ENCODE measurements at places on chromosomes 6 and 20.

DNA sequence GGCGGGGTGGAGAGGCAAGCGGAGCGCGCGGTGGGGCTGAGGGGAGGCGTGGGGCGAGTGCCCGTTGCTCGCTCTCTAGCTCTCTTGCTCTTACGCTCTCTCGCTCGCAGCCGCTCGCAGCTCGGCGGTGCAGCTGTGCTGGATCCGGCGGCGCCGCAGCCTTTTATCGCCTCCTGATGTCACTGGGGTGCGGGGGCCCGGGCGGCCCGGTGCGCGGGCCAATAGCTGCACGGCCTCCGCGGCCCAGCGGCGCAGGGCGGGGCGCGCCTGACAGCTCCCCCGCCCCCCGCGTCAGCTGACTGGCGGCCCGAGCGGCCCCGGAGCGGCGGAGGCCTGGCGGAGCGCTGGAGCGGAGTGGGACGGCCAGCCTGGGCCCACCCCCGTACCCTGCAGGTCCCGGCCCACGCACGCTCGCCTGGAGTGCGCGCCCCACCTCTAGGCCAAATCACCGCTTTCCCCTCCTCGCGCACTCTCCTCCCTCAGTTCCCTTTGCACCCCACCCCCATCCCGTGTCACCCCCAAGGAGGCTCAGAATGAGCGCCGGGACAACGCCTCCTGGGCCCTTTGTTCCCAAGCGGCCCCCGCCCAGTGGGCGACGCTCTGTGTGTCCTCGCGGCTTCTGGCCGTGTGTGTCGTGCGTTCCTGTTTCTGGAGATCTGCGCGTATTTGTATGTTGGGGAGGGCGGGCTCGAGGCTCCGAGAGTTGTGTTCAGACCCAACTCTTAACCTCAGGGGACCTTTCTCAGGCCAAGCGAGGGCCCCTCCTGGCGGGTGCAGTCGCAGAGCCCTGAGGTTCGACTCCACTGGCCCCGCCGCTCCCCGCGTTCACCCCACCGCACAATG lies at the start of gene MAFB:
MAFB (minus strand) TSS at position 137 of the 843 bp plus-strand sequence. CDS start 386 bp downstream, outside the sequence.
- peak; percentile 72 for DNase-seq

- DNase-seq, result no peak
Observed at GRCh38 chr6:30152016-30152673, 8.9 kb downstream of the TRIM10 start.

DNA sequence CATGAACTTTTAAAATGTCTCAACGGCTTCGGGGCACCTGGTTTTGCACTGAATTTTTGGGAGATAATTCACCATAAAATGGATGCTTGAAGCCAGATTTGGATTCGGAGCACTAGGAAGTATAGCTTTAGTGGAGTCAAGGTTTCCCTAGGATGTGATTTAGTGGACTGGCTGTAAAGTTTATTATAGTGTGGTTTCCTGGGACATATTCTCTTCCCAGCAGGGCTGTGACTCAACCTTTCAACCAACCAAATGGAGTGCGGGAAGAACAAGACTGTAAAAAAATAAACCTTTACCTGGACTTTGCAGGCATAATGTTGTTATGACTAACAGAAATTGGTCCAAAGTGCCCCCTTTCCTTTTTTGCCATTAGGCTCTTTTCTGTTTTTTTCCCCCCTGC lies 327.4 kb upstream of the MAN1A1 start:
- DNase-seq, result peak; percentile 54

- no peak for DNase-seq
Observed at GRCh38 chr20:43722153-43722505, 4.7 kb downstream of the GTSF1L start.

DNA sequence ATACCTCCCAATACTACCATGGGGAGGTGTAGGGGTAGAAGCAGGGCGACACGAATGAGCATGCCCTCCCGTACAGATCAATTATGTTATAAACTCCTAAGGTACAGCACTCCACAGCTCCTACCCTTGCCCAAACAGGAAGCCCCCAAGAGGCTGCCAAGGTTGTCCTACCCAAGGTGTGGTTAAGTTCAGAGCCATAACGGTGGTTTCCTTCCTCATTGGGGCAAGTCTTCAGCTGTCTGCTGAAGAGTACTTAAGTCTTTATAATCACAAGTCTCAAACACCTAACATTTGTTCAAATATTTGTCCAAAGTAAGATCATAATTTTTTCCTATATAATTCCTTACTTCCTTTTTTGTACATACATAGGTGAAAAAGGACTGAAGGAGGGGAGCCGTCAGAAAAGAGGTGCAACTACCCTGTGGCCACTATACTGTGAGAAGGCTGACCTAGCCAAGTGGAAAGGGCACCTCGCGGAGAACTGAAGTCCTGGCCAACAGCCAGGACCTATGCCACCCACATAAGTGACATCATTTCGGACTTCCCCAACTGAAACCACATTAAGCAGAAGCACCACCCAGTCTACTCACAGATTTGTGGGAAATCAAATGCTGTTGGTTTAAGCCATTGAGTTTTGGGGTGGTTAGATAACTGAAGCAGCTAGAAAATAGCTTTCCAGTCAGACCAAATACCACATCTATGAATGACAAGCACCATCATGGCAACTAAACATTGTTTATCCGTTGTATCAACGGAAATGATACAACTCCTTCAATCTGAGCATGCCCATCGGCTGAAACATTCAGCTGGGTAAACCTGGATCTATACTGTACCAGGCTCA lies 2.9 kb upstream of the RAB22A start:
- peak; percentile 53 for DNase-seq
